ENCODE measurements at places on chromosomes 1 and 21.

- DNase-seq = no peak
Measured at GRCh38 chr1:183911285-183911684, 106.4 kb downstream of the RGL1 start.

- DNase-seq = no peak
Measured at GRCh38 chr1:242178924-242179708, 180.2 kb upstream of the MAP1LC3C start.

- no peak for DNase-seq
Measured at GRCh38 chr1:106480629-106481028, 575.8 kb upstream of the PRMT6 start.

GRCh38 chr1:215076322-215076721 is 6.2 kb upstream of the KCNK2 start:
- DNase-seq = no peak

DNA sequence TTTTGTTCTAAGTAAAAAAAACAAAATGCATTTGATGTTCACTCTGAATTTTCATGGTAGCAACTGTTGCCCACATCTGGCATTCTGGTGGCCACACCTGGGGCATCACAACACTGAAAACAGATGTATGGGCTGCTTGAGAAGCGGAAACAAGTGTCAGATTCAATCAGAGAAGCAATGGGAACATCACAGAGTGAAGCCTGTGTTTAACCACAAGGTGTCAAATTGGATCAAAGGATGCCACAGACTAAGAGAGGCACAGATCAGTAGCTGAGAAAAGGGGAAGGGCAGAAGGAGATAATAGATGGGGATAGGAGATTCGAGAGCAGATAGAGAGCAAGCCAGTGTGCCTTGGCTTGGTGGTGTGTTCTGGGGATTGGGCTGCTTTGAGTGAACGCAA is 49.8 kb upstream of the MTF2 start:
- no peak for DNase-seq

DNA sequence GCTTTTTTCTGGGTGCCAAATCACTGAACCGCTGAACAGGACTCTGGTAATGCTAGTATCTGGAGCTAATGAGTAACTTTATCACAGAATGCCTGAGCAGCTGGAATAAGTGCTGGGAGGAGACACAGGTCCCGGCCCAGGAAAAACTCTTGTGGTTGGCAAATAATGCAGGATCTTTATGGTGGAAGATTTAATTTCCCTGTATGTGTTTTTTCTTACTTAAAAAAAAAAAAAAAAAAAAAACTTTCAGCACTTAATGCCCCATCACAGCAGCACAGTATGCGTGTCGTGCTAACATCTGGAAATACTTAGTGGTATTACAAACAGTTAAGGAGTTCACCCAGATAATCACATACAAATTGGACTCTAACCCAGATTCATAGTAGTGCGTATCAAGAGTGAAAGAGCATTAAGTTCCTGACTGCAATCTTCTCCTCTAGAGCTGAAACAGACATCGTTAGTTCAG is 220.7 kb downstream of the TOMM20 start:
- no peak for DNase-seq

DNA sequence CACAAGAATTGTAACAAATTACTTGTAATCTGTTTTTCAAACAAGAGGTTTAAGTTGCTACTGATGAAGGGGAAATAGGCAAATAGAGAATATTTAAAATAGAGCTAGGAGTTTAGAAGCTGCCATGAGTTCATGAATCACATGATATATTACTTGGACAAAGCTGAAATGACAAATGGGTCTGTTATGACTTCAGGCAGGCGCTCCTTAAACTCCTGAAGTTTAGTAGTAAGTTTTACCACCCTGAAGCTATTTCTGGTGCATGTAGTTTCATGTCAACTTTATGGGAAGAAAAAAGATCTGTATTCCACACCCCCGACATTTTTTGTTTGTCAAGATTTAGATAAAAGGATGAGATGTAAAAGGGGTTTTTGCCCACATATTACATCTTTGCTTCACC is 58.5 kb downstream of the PLA2G4A start:
- DNase-seq = no peak

DNA sequence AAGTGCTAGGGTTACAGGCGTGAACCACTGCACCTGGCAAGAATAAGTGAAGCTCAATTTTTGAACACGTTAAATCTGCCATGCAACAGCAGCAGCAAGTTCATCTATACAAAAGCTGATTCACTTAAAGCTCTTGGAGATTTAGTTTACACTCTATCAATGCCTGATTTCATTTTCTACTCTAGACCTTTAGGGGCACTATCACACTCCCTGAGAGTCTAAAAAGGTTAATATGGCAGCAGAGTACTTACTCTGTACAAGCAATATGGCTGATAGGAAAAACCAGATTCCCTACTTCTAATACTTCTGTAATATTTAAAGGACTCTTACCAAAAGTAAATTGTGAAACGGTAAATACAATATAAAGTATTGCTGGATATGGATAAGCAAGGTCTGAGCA is 4.8 kb downstream of the RBM34 start:
- no peak for DNase-seq

DNA sequence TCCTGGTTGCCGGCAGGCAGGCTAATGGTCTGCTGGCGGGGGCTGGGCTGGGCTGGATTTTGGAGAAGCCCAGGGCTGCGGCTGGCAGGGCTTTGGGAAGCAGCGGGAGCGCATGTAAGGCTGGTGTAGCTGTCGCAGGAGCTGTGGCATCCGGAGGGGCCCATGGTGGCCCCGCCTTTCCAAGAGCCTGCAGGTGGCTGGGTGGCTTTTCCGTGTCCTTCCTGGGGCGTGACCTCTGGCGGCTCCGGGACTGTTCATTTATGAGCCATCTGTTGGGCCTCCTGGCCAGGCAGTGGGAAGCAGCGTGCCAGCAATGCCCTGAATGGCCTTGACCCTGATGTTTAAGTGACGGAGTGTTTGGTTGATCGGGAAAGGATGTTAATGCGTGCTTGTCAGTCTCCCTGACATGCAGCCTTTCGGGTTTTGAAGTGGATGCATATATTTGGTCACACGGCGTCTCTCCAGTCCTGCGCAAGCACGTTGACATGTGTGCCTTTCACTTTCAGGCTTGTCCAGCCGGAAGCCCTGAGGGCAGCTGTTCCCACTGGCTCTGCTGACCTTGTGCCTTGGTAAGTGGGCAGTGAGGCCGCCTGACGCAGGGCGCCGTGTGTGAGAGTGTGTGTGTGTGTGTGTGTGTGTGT is 38.5 kb downstream of the AGPAT3 start:
- DNase-seq = no peak

- no peak for DNase-seq
Measured at GRCh38 chr1:213250446-213250845, 199.4 kb downstream of the RPS6KC1 start.

DNA sequence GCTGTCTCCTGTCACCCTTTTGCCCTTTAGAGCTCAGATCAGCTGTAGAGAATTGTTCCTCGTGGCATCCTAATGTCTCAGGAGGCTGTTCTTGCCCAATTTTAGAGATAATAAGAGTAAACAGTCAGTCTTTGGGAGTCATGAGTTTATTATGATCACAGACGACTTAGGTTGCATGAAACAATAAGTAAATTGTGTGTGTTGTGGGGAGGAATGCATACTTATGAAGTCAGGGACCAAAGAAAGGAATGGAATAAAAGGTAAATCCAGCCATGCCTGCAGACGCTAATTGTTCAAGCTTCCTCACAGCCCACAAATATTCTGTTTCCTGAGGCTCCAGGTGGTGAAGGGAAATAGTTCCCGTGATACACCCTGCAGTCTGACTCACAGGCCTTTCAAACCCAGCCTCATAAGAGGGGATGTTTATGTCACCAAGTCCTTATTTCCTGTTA is 897 bp downstream of the EPHX4 start:
- no peak for DNase-seq

DNA sequence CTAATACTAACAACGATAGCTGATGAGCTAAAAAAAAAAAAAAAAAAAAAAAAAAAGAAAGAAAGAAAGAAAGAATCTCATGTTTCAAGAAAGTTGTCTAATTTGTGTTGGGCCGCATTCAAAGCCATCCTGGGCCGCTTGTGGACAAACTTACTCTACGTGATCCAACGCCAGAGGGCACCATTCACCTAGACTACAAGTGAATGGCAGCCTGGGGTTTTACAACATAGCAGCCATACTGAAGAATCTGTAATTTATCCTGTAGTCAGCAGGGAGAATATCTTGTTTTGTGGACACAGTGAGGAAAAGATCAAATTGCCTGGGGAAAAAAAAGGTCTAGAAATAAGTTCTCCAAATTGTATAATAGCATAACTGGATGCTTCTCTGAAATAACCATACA is 47.0 kb downstream of the CYP2J2 start:
- no peak for DNase-seq

GRCh38 chr1:178512566-178513277 is at the start of gene TEX35:
TSS of gene TEX35 (plus strand) at chr1:178513109. CDS start at chr1:178513189, 80 bp downstream.
- DNase-seq = no peak

DNA sequence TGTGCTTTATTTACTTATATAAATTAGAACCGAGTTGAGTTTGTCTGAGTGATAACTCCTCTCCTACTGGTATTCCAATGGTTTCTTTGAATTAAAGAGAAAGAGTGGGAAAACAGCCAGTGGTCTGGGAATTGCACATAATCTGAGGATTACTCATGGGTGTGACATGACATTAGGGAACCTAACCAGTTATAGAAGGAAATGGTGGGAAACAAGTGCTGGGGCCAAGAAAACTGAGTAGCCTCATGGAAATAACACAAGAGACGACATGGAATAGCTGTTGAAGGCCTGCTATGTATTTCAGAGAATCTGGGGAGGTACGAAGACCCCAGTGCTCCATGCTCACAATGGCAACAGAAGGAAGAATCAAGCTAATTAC is 41.8 kb upstream of the LRRC52 start:
- no peak for DNase-seq

- DNase-seq = no peak
Measured at GRCh38 chr1:1137256-1138045, 21.6 kb upstream of the C1orf159 start.

DNA sequence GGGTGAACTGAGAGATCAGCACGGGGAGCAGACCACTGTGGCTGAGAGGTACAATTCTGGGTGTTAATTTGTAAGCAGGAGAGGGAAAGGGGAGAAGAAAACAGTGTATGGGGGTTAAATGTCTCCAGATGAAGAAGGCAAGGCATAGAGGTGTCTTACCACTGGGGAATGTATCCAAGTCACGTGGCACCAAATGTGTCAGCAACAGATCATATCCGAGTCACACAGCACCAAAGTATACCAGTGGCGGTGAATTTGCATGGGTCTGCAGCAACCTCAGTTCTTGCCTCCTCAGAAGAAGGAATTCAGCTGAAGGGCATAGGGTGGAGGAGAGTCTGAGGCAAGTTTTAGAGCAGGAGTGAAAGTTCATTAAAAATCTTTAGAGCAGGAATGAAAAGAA is 21.2 kb upstream of the SYCP1 start:
- no peak for DNase-seq

DNA sequence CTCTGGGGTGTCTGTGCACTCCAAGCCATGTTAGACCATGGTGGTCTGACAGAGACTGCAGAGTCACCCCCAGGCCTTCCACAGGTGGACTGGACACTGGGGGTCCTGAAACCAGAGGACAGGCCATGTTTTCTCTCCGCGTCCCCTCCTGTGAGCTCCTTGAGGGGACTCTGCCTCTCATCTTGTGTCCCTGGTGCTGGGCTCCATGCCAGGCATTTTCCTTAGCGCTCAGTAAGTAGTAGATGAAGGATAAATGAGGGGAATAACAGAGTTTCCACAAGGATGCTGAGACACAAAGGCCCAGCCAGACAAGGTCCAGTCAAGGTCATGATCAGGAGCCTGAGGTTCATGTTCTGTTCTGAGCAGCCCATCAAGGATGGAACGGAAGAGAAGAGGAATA is 57.4 kb downstream of the FAM163A start:
- DNase-seq = no peak

- no peak for DNase-seq
Measured at GRCh38 chr1:67558449-67559193, 126.4 kb upstream of the GADD45A start.

- no peak for DNase-seq
Measured at GRCh38 chr1:50175719-50176639, 67.3 kb downstream of the ELAVL4 start.

DNA sequence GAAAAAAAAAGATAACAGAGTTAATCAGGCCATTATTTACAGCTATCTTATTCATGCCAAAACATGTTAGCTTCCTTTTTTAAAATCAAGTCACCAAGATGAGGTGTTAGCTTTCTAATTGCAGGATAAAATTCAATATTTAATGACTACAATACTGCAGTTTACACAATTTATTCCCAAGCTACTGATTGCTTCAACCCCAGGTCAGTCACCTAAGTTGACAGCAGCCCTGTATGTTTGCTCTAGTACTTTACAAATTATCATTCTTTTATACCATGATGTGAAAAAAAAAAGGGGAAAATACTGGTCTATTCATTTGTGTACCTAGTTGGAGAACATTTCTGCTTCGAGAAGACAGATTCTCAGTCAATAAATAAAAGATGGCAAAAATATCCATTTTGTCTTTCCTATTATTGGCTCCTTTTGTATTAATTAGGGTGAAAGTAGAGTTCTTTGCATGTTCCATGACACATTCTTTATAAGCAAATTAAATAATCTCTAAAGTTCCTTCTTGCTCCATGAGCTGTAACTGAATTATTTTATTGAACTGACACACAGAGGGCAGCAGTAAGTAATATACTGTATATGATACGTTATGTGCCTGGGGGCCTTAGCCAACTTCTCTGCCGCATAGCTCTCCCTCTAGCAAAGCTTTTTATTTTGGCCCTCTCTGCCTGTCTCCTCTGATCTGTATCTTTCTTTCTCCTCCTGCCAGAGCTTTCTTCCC is 48.0 kb downstream of the DIPK1A start:
- DNase-seq = no peak

DNA sequence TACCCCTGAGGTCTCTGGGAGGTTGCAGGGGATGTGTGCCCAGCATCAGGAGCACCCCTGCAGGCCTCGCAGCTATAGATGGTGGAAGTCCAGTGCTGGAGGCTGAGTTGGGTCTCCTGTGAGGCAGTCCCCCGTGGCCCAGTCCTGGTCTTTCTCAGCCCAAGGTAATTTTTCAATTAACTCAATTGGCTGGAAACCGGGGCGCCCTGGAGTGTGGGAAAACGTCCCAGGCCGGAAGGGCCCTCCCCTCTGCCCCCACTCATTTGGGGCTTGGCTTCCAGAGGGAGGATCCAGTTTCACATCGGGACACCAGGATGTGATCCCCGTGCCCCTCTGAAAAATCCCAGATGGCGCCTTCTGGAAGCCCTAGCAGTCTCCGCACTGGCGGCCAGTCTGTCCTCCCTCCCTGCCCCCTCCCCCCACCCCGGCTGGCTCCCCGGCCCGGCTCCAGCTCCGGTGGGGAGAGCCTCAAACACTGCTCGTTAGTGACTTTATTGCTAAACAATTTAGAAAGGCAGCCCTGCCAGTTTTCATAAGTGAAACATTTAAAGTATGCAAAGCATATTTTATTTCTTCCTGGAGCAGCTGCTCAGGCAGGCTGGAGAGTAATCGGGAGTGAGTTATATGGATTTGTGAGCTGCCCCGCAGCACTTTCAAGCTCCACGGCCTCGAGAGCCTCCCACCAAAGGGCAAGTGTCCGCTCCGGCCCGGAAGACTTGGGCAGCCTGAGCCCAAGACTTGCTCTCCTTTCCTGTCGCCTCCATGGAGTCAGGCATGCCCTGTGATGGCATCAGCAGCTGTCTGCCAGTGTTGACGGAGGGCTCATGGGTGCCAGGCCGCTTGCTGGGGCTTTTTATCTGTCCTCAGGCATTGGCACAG is 208.2 kb upstream of the TMEM51 start:
- DNase-seq = no peak

All from esophagus squamous epithelium (tissue), 5 donors.